Natural killer cell treated with Interleukin-12 subunit alpha and Interleukin-12 subunit beta and Interleukin-15 and Interleukin-18, amount 100 ng/mL, for 72 hours (primary cell): ENCODE measurements at places on chromosomes 5 and 9.

DNA sequence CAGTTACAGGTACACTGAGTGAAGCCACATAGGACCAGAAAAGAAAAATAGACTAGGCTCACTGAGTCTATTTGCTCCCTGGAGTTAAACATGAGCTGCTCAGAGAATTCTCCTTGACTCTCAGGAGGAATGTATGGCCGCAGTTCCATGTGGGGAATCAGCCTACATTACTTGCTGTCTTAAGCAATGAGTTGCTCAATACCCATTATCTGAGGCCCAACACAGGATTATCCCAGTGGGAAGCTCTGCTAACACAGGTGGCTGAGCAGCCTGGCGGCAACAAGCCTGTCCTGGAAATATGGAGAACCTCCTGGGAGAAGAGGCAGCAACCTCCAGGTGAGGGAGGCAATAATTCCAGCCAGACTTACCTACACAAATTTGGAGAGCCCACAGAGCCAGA lies 177.5 kb upstream of the NREP start:
- no peak for DNase-seq

GRCh38 chr9:88746029-88746742 lies 211.2 kb downstream of the NXNL2 start:
- DNase-seq, result no peak

- DNase-seq, result peak; percentile 63
Observed at GRCh38 chr5:142145106-142145900, 36.7 kb downstream of the NDFIP1 start.

DNA sequence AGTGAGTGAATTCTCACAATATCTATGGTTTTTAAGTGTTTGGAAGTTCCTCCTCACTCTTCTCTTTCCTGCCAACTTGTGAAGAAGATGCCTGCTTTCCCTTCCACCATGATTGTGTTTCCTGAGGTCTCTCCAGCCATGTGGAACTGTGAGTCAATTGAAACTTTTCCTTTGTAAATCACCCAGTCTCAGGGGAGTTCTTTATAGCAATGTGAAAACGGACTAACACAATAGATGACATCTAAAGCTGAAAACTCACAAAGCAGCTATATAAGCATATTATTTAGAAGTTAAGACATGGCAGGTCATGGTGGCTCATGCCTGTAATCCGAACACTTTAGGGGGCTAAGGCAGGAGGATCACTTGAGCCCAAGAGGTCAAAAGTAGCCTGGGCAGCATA lies 130.2 kb downstream of the ARRDC3 start:
- no peak for DNase-seq

- DNase-seq, result no peak
Observed at GRCh38 chr9:120184266-120184665, 395.7 kb downstream of the CDK5RAP2 start.

DNA sequence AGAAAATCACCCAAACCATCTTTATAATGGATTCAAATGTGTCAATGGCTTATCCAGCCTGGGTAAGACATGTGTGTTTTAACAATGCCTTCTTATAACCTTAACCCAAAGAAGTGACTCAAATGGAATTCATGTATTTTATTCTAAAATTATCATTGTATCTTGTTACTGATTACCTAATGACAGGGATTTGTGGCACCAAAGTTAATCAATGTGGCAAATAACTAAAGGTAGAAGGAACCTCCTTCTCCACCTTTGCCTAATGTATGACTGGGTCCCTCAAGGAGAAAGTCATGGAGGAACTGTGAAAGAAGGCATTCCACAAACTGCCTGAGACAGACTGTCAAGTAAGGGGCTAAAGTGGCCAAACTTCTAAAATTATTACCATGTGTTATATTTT lies 84.4 kb upstream of the ITGA1 start:
- no peak for DNase-seq

GRCh38 chr5:78496373-78496772 lies 136.0 kb downstream of the SCAMP1 start:
- DNase-seq, result no peak

- no peak for DNase-seq
Observed at GRCh38 chr5:17309462-17309861, 92.0 kb downstream of the BASP1 start.

- no peak for DNase-seq
Observed at GRCh38 chr5:109654455-109654854, 35.3 kb upstream of the MAN2A1 start.

DNA sequence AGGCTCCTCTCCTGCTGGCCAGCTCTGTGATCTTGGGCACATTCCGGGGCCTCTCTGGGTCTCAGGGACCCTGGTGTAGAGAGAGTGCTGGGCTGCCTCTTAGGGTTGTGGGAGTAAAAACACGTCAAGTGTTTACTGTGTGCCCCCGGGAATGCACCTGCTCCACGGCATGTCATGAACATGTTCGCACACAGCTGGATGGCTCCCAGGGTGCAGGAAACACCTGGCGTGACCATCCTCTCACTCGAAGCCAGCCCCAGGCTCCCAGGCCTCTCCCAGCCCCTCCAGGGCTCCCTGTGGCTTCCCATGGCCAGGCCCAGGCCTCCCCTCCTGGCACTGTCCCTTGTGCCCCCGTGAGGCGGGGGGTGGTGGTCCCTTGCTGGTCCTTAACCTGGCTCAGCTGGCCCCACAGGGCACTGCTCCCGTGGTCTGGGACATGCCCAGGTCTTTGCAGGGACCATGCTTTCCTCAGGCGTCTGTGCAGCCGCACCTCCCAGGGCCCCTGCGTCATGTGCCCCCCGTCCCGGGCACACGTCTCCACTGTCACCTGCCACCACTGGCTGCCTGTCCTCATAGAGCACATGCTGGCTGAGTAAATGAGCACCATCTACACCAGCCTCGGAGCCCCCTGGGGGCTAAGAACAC lies 44.9 kb downstream of the SLC6A3 start:
- no peak for DNase-seq

- no peak for DNase-seq
Observed at GRCh38 chr9:2758162-2758897, 41.0 kb downstream of the KCNV2 start.

DNA sequence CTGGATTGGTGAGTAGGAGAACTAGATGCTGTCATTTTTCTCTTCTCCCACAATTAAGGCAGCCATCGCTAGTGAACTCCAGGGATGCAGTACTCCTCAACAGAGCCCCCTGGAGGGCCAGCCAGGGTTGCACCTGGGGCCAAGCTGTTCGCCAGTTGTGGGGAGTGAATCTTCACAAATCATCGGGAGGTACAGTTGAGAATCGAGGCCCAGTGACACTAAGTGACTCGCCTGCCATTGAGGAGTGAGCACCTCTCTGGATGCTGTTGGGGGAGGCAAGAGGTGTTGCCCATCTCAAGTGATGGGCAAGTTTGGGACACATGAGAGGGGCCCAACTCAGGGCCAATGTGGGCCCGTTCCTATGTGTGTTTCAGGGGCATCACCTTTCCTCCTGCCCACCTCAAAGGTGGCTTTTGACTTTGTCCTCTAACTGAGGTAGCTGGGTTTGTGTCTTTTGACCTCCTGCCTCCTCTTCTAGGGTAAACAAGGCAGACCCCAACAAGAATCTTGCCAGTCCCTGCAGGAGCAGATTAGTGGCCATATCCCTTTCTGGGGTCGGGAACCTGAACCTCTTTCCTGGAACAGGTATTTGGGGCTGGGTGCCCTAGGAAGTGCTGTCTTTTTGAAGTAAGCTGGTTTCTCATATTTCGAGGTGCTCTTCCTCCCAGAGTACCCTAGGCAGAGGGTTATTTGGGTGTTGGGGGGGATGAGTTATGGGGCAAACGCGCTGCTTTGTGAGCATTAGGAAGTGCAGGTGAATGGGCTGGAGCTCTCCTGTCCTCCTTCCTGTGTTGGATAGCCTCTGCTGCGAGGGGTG lies 181.2 kb downstream of the MACROH2A1 start:
- no peak for DNase-seq

DNA sequence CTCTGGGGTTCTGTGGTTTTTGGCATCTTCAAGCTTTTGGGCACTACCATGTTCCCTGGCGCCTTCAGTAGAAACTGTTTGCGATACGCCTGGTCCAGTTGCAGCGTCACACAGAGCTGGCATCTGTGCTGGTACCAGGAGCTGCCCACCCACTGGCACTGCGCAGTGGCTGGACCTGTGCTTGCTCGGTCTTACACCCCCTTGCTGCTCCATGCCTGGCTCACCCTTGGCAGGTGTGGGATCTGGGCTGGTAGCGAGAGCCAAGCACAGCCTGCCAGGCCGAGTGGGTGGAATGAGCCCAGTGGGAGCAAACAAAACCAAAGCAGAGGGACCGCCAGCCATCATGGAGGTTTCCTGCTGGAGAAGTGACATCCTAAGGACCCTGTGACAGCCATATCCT lies 170.2 kb upstream of the IRX2 start:
- DNase-seq, result no peak

GRCh38 chr5:127944125-127944524 lies 139.4 kb upstream of the SLC12A2 start:
- no peak for DNase-seq

DNA sequence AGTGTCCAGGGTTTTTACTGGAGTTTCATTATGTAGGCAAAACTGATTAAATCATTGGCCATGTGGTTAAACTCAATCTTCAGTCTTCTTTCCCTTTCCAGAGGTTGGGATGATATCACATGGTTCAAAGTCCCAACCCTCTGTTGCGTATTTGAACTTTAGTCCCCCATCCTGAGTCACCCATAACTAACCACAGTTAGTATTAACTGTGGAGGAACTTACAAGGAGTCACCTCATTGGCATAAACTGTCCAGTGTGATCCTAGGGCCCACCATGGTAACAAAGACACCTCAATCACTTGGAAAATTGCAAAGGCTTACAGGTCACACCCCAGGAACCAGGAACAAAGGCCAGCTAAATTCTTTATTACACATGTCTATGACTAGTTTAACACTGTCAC lies 188.5 kb downstream of the COX7C start:
- no peak for DNase-seq

GRCh38 chr9:94687451-94687850 lies 39.0 kb upstream of the AOPEP start:
- no peak for DNase-seq

- DNase-seq, result no peak
Observed at GRCh38 chr5:52502460-52502999, 285.2 kb upstream of the ITGA1 start.

- no peak for DNase-seq
Observed at GRCh38 chr9:90860826-90861225, 59.2 kb downstream of the SYK start.

DNA sequence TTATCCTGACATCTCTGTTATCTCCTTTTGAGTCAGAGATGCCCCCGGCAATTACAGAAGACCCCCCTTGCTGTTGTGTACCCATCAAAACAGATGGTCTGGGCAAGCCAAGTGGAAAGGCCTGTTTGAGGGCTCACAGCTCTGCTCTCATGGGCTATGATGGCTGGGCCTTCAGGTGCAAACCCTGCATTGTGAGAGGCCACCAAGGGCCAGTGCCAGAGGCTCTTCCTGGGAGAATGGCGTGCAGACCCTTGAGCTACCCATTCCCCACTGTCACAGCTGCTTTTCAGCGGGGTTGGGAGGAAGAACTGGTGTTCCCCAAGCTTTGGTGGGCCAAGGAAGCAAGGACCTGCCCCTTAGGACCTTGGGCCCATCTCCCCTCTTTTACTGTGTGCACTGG lies 174.7 kb upstream of the PPP1R26 start:
- no peak for DNase-seq

DNA sequence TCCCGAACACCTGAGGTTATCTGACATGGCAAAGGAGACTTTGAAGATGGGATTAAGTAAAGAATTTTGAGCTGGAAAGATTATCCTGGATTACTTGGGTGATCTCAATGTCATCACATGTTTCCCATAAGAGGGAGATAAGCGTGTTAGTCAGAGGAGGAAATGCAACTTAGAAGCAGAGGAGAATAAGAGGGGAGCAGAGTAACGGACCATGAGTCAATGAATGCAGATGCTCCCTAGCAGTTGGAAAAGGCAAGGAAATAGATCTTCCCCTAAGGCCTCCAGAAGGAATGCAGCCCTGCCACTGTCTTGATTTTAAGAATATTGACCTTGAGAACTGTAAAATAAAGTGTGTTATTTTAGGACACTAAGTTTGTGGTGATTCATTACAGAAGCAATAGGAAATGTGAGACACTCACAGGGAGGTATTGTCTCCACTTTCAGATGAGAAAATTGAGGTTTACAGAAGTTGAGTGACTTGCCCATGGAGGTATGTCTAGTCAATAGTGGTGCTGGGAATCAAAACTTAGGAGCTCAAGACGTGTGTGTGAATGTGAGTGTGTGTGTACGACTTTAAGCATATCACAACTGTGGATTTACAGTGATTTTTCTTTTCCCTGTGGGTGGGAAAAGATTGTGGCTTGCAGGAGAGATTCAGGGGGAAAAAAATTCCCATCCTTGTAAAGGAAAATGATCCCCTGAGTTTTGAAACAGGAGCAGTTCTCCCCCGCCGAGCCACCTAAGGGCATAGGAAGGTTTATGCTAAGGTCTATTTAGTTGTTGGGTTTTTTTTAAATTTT lies 125.3 kb downstream of the TRIM32 start:
- DNase-seq, result no peak

DNA sequence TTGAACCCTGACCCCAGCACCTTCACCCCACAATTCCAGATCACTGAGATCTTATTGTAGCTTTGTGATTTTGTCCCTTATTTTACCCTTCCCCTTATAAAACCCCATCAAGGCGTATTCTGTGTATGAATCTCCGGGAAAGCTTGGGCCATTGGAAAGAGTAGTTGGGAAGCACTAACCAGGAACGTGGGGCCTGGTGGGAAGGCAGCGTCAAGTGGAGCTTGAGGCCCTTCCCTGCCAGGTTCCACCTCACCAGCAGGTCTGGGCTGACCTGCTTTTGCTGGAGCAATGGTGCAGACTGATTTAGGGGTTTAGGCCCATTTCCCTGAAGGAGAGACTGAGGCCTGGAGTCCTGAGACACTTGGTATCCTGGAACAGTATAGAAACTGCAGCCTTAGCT lies 9.3 kb downstream of the PHF2 start:
- no peak for DNase-seq

- no peak for DNase-seq
Observed at GRCh38 chr5:57437976-57438805, 44.4 kb downstream of the ACTBL2 start.

GRCh38 chr9:38094165-38094564 lies 25.1 kb upstream of the SHB start:
- DNase-seq, result no peak

GRCh38 chr5:56900858-56901578 lies 8.4 kb upstream of the SETD9 start:
- no peak for DNase-seq

- DNase-seq, result no peak
Observed at GRCh38 chr5:125508225-125508624, 761.8 kb upstream of the ZNF608 start.

DNA sequence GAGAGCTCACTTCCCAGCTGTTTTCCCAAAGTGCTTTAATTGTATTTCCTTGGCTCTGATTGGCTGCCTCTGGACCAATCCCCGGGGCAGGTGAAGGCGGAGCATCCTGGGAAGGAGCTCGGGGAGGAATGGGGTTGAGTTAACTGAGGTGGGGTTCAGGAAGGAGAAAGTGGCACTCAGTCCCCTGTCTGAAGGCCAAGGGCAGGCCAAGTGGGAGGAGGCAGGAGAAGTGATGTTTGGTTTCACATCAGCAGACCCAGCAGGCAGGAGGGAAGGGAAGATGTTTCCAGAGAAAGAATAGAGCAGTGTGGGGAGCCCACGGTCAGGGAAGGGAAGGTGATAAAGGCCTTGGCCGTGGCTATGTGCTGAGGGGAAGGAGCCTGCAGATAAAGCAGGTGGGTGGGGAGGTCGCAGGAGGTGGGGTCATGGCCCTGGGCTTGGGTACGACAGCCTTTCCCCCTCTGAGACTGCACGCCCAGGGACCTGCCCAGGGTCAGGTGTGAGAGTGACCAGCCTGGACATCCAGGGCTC lies 3.1 kb downstream of the TSPAN17 start:
- no peak for DNase-seq

GRCh38 chr9:27471366-27471765 lies 52.7 kb upstream of the IFNK start:
- no peak for DNase-seq
